ENCODE measurements at places on chromosomes 4 and X.

- DNase-seq: no peak
- H3K4me1 ChIP-seq: peaks cover 41% of the 10 kb centered on the region
- peak overlapping the region; percentile 91 for H3K4me3 ChIP-seq
- H3K27me3 ChIP-seq: no peaks in the 10 kb centered on the region
- no peaks in the 10 kb centered on the region for H3K36me3 ChIP-seq
These were observed 1.1 kb upstream of the USP38 start for GRCh38 chr4:143183513-143184216.

- DNase-seq: peak; percentile 77
- H3K36me3 ChIP-seq: no peaks in the 10 kb centered on the region
These were observed 1.4 kb downstream of the FGF2 start for GRCh38 chr4:122827879-122828601.

- no peak overlapping the region for H3K27ac ChIP-seq
- peaks cover 8% of the 10 kb centered on the region for H3K27me3 ChIP-seq
- H3K36me3 ChIP-seq: no peaks in the 10 kb centered on the region
- no peak overlapping the region for H3K4me3 ChIP-seq
- peaks cover 4% of the 10 kb centered on the region for H3K4me1 ChIP-seq
These were observed 162.6 kb downstream of the PRKX start for GRCh38 chrX:3550871-3551270.

GRCh38 chr4:88054229-88054628, 46.8 kb downstream of the PKD2 start:
- H3K4me3 ChIP-seq: no peak overlapping the region
- DNase-seq: no peak
- H3K27me3 ChIP-seq: no peaks in the 10 kb centered on the region
- peaks cover 77% of the 10 kb centered on the region for H3K36me3 ChIP-seq
- no peaks in the 10 kb centered on the region for H3K4me1 ChIP-seq

DNA sequence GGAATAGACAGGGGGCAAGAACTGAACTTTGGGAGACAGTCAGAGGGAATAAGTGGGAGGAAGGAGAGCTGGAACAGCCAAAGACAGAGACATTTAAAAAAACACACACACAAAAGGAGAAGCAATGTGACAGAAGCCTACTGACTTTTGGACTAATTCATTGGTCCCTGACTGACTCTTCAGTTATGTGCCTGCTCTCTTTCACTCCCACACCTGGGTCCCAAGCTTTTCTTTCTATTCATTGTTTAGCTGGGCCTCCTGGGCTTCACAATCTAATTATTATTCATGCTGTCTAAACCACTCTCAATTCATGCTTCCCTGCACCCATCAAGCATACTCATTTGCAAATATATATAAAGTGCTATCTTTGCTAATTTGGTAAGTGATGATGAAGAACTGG, 139.2 kb upstream of the IRS4 start:
- H3K4me3 ChIP-seq: no peak overlapping the region
- no peaks in the 10 kb centered on the region for H3K36me3 ChIP-seq
- DNase-seq: no peak
- no peak overlapping the region for H3K27ac ChIP-seq
- no peaks in the 10 kb centered on the region for H3K27me3 ChIP-seq

GRCh38 chrX:119429471-119429870, 30.3 kb downstream of the SLC25A43 start:
- H3K36me3 ChIP-seq: no peaks in the 10 kb centered on the region
- no peak overlapping the region for H3K27ac ChIP-seq
- no peak overlapping the region for H3K4me3 ChIP-seq
- peaks cover 34% of the 10 kb centered on the region for H3K4me1 ChIP-seq

DNA sequence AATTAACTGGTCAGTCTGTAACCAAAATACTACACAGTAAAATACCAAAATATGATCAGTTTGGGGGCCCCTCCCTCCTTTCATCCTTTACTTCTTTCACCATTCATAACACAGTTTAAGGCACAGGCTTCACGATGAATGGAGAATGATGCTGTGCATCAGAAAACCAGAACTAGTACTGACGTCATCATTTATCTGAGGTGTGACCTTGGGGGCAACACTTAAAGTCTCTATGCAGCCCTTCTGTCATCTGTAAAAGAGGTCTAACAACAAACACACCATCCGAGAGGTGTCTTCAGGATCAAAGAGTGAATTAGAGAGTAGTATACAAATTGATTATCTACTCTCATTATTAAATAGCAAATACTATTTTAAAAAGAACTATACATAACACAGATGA, 135.4 kb downstream of the SH3KBP1 start:
- DNase-seq: no peak
- H3K36me3 ChIP-seq: no peaks in the 10 kb centered on the region
- H3K4me3 ChIP-seq: no peak overlapping the region
- H3K4me1 ChIP-seq: peaks cover 23% of the 10 kb centered on the region

- H3K36me3 ChIP-seq: peaks cover 27% of the 10 kb centered on the region
- H3K4me1 ChIP-seq: peaks cover 10% of the 10 kb centered on the region
- H3K27me3 ChIP-seq: no peaks in the 10 kb centered on the region
- DNase-seq: no peak
These were observed 107.3 kb downstream of the PTTG2 start for GRCh38 chr4:38067499-38067898.

DNA sequence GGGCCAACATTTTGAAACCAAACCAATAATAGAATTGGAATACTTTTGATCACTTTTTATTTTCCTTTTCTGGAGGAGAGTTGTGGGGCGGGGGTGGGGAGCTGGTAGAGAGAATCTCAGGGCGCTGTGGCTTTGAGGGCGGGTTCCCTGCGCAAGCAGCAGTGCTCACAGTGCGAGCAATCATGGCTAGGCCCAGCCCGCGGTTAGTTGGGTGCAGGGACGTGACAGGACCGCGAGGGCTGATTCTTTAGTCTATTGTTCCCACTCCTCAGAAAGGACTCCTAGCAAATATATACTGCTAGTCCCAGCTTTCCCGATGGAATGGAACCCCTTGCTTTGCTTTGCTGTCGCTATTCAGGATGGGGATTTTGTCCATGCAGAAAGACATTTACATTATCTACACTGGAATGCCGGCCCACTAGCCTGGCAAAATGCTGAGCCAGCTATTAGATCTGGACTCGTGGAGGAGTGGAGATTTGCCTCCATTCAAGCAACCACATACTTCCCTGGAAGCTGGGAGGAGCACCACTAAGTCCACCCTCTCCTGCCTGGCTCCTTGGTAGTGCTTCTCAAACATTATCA, 23.9 kb upstream of the APLN start:
- H3K27me3 ChIP-seq: no peaks in the 10 kb centered on the region
- peak overlapping the region; percentile 70 for H3K4me3 ChIP-seq
- no peak overlapping the region for H3K27ac ChIP-seq
- peak; percentile 30 for DNase-seq
- H3K36me3 ChIP-seq: no peaks in the 10 kb centered on the region
